ENCODE measurements at places on chromosomes 4 and X.

DNA sequence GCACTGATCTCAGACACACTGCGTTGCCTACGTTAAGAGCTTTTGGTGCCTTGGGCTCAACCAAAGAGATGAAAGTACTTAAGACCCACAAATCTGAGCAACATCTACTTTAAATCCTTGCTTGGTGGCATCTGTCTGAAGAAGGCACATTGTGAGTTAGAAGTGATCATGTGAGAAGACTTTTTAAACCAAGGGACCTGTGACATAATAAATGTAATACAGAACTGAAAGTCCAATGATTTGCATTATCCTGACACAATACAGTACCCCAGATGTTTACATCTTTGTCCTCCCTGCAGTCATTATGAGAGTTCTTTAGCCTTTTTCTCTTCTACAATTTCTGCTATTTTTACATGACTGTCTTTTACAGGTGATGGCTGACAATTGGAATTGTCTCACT, 96.7 kb upstream of the FTHL17 start:
- DNase-seq: peak; percentile 27

DNA sequence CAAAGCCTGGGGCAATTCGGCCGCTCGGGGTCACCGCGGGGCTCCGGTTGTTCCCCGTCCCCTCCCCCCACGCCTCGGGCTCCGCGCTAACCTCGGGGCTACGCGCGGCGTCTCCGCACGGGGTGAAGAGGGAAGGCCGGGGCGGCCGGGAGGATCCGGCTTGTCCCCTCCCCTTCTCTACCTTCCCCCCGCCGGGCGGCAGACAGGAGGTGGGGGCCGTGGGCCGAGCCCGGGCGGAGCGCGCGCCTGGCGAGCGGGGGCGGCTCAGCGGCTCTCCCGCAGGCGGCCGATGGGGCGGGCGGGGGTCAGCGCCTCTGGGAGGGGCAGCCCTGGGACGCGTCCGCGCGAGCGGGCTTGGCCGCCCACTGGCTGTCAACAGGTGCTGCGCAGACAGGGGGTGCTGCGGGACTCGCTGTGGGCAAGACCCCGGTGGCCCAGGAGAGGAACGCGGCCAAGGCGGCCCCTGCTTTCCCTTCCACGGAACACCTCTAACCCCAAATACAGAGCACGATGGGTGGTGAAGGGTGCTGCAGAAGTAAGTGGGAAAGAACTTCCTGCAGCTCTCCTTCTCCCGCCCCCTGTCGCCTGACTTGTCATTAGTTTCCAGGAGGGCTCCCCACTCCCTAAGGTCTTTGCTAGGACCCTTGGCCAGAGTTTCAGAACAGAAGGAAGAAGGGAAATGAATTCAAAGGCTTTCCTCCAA, at the start of gene PDGFC:
Gene PDGFC, minus strand, starts transcription at position 124 of the 703 bp plus-strand sequence. CDS start 896 bp downstream, outside the sequence.
- peak; percentile 63 for DNase-seq

- DNase-seq: no peak
Observed at GRCh38 chr4:156803056-156803455, 168.5 kb downstream of the PDGFC start.

DNA sequence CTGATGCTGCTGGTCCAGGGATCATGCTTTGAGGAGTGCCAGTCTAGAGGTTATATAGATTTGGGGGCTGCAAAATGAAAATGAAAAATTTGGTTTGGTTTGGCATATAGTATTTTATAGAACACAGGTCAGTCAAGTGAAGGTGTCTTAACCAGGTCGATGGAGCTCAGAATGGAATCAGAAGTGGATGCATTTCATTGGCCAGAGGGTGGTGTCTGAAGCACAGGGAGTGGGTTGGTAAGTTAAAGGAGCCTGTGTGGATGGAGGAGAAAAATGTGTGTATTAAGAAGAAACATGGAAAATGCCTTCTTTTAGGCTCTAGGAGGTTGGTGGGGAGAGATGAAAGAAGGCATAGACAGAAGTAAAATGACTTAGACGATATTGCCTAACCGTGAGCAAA, 8.6 kb downstream of the GALNT7 start:
- no peak for DNase-seq

DNA sequence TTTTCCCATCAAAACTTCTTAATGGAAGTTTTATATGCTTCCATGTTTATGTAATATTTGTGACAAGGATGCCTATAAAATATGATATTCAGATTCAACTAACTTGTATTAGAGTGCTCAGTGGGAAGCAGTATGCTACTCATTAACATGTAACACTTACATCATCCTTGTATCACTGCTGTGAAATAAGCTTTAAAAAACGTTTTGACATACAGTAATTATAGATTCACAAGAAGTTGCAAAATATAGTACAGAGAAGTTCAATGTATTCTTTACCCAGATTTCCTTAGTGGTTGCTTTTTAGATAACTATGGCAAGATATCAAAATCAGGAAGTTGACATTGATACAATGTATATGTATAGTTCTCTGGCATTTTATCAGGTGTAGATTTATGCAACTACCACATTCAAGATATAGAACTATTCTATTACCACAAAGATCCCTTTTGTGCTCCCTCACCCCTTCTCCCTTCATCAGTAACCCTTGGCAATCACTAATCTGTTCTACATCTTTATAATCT, 56.3 kb downstream of the DTHD1 start:
- no peak for DNase-seq

GRCh38 chrX:130676861-130677260, 226.1 kb downstream of the ENOX2 start:
- DNase-seq: no peak

DNA sequence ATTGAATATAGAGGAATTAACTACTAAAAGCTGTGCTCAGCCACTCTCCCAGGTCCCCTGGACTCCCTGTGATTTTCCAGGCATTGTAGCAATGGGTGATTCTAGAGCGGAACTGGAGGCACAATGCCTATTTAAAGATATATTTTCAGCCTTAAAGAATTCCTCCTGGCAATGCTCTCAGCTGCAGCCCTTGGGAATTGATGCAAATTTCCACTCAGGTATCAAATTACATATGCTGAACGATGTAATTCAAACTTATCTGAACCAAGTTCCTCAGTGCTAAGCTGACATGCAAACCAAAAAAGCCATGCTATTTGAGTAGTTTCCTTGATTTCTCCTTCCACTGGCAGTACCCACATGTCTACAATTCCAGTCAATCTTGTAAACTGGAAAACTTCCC, 86.3 kb upstream of the GABRA3 start:
- DNase-seq: no peak

DNA sequence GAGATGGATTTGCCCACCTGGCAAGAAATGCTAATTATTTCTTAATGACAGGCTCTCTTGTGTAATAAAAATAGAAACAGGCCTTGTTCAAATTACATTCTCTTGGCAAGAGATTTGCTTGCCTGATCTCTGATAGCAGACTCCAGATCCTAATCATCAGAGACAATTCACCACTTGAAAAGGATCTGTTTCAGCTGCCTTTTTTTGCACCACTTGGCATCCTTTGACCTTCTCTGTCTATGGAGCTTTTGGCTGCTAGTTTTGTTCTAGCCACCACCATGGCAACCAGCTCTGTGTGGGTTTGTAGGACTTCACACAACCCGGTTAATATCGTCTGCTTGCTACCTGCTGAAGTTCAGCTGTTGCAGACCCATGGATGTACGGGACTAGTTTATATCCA, 241.1 kb upstream of the TLL1 start:
- no peak for DNase-seq

DNA sequence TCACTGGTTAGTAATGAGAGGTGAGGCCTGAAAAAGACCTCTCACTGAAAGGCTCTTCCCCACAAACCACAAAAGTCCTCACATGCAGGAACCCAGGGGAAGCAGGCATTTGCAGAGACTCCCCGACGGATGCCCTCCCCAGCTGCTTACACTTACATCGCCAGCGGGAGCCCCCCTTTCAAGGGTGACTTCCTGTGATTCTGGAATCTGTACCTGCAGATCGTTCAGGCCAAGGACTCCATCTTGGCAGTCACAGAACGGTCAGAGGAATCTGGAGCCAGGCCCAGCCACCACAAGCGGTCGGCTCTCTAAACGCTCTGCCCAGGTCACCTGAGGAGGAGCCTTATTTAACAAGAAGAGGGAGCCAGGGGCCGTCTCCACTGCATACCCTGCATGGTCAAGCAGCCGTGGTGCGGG, 71.3 kb upstream of the STS start:
- DNase-seq: no peak

DNA sequence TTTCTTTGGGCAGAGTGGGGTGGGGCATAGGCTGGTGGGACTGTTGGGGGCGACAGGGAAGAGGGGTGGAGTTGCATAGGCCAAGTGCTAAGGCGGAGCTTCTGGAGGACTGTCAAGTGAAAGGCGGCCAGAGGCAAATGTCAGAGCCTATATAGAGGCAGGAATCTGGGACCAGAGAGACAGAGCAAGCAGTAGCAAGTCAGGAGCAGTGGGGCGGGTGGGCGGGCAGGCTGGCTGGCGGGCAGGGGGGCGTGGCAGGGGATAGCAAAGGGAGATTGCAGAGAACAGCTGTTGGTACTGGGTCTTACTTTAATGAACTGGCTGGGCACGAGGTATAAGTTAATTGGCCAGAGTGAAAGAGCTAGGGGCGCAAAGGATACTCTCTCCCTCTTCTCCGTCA, 89.8 kb downstream of the RTL9 start:
- no peak for DNase-seq

DNA sequence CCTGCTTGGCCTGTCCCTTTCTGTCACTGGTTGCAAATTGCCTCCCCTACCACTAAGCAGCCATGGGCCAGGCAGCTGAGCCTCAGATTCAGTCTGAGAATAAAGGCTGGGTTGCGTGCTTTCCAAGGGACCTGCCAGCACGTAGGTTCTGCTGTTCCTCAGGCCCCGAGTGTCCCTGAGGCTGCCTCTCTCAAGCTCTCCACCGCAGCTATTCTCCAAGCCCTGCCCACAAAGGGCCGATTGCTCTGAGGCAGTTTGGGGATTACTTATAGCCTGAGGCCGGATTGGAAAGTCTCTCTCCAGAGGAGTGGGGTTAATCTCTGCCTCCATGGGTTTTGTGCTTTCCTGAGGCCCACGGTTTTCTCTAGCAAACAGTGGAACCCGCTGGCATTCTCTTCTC, 590.7 kb downstream of the BCOR start:
- no peak for DNase-seq

DNA sequence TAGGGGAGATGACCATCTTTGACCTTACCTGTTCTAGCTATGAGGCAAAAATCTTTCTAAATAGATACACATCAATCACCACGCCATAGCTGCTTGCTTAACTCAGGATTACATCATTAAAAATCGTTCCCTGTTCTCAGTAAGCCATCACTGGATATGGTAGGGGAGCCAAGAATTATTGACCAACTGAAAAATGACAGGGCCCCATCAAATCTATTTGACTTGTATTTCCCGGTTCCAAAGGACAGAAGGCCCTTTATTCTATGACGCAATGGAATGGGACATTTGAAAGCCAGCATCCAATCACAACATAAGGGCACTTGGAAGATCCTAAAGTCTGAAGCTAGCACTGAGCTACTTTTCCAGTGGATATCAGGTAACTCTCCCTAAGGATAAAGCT, 75.6 kb upstream of the NOCT start:
- DNase-seq: no peak

DNA sequence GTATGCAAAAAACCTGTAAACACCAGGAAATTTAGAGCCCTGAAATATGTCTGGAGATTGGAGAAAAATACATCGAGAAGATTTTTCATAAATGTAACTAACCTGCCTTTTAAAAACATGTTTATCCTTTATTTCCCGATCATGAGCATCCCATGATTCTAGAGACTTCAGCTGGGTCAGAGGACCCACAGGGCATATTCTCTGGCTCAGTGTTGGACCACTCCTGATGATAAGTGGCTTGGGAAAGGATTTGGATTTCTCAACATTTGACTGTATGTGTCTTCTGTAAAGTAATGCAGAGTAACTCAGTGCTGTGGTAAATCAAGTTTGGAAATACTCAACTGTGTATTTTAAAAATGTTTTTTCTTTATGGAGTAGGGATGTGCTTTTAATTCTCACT, 40.0 kb upstream of the ANK2 start:
- DNase-seq: no peak

GRCh38 chr4:141957416-141957815, 321.0 kb downstream of the IL15 start:
- no peak for DNase-seq

GRCh38 chr4:149933120-149933519, 117.5 kb upstream of the IQCM start:
- no peak for DNase-seq

DNA sequence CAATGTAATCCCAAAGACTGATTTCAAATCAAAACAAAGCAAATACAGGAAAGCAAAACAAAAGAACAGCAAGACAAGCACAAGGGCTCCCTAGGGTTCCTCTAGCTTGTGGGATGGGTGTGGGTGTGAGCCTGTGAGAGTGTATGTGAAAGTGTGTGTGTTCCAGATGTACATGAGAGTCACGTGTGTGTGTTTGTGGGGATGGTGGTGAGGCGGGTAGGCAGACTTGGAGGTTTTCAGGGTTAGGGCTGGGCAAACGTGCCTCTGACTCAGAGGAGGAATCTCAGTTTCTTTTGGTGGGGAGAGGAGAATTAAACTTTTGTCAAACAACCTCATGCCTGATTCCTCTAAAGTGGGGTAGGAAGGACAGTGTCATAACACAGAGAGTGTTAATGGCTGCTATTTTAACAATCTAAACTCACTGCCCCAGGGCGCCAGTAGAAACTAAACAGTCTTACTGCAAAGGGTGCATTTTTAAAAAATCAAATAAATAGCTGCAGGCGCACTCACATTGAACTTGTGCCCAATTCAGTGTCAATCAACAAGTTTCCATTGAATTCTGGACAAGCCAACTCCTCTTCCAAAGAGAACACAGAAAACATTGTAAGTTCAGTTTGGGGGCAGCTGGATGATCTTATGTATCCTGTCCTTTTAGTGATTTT, 51.8 kb downstream of the CHRDL1 start:
- no peak for DNase-seq

GRCh38 chr4:184402239-184402638, 72.1 kb downstream of the IRF2 start:
- no peak for DNase-seq

DNA sequence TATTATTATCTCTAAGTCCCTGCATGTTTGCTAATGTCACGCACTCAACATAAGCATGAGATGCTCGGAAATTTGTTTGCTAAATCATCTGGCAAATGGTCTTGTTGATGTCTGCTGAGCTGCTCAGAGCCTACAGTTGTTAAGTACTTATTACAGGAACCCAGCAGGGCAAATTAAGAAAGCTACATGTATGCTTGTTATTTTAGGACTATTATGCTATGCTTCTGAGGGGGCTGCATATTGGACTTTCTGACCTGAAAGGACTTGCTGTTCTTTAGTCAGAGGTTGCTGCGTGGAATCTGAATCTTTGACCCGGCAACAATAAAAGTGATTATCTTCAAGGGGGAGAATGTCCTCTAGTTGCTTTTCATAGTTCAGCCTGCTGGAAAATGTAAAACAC, 36.3 kb upstream of the TENM3 start:
- DNase-seq: no peak

DNA sequence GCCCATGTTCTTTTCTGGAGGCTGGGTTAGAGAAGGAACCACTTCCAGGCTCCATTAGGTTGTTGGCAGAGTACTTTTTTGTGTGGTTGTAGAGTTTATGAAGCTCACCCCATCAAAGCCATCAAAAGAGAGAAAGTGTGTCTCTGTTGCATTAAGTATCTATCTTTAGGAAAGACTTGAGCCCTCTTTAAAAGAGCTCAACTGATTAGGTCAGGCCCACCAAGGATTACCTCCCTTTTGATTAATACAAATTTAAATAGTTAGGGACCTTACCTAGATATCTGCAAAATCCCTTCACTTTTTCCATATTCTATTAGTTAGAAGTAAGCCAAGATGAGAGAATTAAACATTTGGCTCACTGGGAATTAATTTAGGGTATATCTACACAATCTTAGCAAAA, 460.4 kb downstream of the PPARGC1A start:
- DNase-seq: no peak

GRCh38 chrX:124212622-124213021, 119.8 kb upstream of the TEX13D start:
- DNase-seq: no peak

- no peak for DNase-seq
Observed at GRCh38 chr4:105455998-105456397, 17.9 kb downstream of the PPA2 start.
